ENCODE measurements at places on chromosomes 16 and 17.

- no peak for DNase-seq
Observed at GRCh38 chr17:47200325-47200664, 8.9 kb upstream of the MYL4 start.

GRCh38 chr17:44071772-44072171 is 1.2 kb downstream of the G6PC3 start:
- no peak for DNase-seq

- DNase-seq, result no peak
Observed at GRCh38 chr17:968812-969730, 10.5 kb downstream of the NXN start.

DNA sequence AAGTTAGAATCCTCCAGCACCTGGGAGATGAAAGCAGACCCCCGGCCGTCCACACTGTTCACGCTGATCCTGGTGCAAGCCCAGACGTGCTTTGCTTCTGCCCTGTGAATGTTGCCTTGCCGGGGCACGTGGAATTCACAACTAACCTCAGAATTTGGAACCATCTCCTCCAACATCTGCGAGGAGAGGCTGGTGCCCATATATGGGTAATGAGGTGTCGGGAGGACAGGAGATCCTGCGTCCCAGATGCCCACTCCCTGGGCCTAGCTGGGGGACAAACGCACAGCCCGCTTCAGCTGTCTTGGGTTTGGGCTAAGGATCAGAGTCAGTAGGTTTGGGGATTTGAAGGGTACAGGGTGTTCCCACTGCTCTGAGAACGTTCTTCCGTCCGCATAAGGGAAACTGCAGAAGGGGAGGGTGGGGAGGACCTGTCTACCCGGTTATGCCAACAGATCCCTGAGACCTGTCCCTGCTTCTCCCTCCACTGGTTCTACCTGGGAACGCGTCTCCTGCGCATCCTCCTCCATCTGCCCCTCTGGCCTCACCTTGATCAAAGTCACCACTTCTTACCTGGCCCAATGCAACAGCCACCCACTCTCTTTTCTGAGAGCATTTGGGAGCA is 14.1 kb downstream of the PPL start:
- DNase-seq, result no peak

- no peak for DNase-seq
Observed at GRCh38 chr16:88653101-88653500, 2.2 kb upstream of the CYBA start.

DNA sequence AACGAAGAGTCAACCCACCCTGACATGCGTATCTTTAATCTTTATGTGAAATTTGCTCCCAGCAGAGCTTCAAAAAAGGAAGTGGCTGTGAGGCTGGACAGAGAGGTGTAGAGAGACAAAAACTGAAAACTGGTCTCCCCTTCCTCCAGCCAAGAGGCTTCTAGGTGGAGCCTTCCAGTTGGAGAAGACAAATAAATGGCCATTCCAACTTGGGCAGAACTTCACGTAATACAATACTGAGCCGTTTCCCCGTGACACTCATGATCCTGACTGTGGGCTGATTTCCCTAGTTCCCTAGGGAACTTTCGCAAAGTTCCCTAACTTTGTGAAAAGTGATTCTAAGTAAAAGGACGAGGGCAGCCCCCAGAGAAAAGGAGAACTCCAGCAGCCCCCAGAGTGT is 78.8 kb downstream of the ZFHX3 start:
- DNase-seq, result no peak

DNA sequence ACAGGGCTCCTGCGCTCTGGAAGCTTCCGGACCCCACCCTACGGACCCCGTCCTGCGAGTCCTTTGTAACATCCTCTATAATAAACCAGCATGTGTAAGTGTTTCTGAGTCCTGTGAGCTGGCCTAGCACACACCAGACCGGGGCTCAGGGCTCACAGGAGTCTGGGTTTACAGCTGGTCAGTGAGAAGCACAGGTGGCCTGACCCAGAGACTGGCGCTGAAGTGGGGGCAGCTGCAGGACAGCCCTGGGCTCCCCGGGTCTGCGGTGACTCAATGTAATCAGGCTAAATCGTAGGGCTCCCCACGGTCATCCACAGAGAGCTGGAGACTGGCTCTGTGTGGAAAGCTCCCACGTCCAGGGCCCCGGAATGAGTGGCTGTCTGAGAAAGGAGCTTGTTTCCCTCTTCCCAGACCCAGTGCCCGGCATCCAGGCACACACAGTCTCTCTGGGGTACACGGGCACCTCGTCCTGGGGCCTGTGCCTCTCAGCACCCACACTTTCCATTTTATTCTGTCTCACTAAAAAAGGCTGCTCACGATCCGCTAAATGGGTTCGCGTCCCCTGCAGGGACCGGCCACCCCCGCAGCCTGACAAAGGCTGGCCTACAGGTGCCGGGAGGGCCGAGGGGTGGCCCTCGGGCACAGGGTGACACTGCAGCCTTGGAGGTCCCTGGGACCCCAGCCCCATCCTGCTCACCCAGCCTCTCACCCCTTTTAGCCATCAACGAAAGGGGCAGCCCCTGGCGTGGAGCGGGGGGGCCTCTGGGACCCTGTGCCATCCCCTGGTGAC is 18.9 kb upstream of the CBFA2T3 start:
- DNase-seq, result no peak

DNA sequence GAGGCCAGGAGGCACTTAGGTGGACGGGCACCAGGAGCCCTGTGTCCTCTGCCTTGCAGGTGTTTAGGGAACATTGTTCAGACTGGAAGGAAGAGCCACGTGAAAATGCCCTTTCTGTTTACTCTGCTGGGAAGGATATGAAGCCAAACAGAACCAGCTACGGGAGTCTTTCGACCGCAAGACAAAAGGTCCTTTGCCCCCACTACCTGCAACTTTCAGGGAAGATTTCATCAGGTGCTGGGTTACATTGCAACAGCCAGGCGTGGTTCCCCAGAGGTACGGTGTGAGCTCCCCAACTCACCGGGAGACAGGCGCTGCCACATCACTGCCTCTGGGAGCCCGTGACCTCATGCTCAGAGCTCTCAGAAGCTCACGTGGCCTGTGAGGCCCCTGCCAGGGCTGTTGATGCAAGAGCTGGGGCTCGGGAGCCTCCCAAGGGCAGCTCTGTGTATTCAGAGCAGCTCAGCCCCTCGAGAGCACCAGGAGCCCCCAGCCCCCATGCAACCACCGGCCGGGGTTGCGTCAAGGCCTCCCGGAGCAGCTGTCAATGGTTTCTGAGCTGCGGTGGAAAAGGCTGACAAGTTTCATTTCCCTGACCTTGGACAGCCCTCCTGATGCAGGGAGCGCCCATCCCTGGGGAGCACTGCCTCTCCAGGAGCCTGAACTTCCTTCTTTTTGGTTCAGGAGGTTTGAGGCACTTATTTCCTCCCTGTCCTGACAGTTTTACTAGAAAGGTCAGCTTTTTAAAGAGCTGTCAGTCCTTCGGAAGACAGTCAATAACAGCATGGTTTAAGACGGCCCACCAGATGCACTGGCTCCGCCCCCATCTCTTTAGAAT is 42.1 kb downstream of the TBC1D16 start:
- DNase-seq, result no peak

DNA sequence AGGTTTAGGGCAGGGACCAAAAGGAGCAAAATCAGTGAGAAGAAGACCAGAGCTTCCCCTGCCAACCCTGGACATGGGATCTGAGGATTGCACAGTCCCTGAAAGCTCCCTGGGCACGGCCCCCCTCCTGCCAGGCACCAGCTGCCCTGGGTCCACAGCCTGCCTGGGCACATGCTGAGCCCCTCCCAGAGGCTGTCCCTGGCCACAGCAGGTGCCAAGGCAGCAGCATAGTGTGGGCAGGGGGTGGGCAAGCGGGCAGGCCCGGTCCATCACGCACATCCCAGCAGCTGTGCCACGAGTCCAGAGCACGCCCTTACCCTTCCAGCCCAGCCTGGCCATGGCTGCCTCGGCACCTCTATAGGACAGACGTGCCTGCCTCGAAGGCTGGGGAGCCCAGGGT is 12.7 kb downstream of the SCN4A start:
- no peak for DNase-seq

GRCh38 chr16:4160658-4161430 is 44.6 kb upstream of the ADCY9 start:
- DNase-seq, result no peak

- peak; percentile 96 for DNase-seq
Observed at GRCh38 chr16:21554795-21555585, 44.4 kb upstream of the METTL9 start.

DNA sequence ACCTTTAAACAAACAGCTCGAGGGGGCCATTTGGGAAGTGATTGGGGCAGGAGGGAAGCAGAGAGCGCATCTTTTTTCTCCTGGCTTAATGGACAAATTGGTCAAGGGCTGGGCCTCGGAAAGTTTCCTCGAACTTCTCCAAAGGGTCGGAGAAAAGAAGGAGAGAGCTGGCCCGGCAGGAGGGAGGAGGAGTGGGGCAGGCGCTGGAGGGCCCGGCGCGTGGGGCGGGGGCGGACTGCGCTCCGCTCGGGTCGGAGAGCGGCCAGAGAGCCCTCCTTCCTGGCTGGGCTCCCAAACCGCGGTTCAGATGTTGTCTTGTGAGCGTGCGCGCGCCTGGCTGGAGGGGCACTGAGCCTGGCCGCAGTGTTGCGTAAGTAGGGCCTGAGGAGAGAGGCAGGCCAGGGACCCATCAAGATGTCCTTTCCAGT is 1.2 kb downstream of the MMP2 start:
- DNase-seq, result no peak

GRCh38 chr16:66610111-66610820 is 5.8 kb downstream of the CMTM3 start:
- no peak for DNase-seq

DNA sequence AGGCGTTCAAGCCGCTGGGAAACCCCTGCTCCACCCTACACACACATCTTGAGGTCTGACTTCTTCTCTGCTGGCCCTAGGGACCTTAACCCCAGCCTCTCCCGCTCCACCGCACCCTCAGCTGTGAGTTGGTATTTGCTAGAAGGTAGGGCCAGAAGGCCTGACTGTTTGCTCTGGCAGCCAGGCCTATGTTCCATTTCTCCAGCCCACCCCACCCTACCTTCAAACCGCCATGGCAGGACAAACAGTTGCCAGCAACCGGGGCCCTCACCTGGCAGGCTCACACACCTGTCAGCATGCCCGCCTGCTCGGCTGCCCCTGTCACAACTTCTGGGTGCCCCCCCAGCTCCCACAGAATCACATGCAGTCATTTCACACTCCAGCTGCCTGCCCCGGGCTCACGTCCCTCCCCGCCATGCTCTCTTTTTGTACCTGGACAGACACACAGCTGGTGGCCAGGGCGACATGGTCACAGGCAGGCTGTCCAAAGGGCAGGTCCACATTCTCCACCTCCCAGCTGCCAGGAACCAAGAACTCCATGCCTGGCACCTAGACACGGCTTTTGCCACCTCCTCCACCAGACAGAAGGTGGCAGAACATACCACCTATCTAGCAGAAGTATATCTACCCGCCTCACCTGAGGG is 2.6 kb upstream of the ATP2A3 start:
- no peak for DNase-seq

DNA sequence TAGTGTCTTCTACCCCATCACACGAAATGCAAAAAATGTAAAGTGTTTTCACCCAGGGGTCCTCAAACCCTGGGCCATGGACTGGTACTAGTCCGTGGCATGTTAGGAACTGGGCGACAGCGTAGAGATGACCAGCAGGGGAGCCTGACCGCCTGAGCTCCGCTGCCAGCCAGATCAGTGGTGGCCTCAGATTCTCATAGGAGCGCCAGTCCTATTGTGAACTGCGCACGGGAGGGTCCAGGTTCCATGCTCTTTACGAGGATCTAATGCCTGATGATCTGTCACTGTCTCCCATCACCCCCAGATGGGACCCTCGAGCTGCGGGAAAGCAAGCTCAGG is 4.5 kb downstream of the SCARF1 start:
- DNase-seq, result no peak

- DNase-seq, result no peak
Observed at GRCh38 chr17:51351890-51352289, 91.5 kb downstream of the UTP18 start.

GRCh38 chr17:9982159-9982558 is 77.1 kb upstream of the RCVRN start:
- DNase-seq, result no peak

DNA sequence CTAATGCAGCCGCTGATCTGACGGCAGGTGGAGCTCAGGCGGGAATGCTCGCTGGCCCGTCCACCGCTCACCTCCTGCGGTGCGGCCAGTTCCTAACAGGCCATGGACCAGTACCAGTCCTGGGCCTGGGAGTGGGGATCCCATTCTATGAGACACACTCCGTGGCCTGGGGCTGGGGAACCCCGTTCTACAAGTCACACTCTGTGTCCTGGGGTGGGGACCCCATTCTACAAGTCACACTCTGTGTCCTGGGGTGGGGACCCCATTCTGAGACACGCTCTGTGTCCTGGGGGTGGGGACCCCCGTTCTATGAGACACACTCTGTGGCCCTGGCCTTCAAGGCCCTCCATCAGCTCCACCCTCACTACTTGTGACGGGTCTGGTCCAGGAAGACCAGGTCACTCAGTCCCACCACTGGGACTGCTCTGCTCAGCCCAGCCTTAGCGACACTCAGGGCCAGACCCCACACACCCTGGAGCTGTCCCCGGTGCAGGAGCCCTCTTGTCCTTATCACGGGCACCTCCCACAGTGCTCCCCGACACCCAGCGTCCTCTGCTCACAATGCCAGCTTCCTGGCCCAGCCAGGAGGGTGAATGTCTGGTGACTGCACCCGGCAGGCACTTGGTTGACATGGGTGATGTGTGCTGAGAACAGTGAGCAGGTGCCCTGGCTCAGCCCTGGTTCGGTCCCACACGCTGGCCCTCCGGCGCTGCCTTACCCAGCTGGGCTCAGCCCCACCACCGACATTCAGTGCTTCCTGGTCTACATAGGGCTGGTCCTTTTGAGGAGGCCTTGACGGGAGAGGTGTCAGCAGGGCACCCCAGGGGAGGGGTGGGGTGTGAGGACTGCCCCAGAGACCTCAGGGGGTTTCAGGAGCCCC is 89.1 kb downstream of the TBC1D16 start:
- no peak for DNase-seq

- DNase-seq, result no peak
Observed at GRCh38 chr17:10305398-10305797, 67.4 kb downstream of the MYH13 start.

DNA sequence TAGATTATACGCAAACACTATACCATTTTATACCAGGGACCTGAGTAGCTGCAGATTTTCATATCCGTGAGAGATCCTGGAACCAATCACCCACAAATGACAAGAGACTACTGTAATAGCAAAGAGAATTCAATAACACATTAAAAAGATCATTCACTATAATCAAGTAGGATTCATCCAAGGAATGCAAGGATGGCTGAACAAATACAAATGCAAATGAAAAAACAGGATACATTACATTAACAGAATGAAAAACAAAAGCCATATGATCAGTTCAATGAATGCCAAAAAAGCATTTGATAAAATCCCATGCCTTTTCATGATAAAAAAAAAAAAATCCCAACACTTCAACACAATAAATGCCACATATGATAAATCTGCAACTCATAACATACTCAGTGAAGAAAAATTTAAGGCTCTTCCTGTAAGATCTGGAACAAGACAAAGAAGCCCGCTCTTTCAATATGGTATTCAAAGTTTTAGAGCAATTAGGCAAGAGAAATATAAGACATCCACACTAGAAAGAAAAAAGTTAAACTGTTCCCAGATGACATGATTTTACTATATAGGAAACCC is 29.0 kb downstream of the N4BP1 start:
- DNase-seq, result no peak
